Glomerular endothelial cell (primary cell): ENCODE measurements at places on chromosomes 12 and 14. TPM values are rescaled to one million over a fixed set of nuclear protein-coding genes. Genes with fewer than 3 reads are reported as not detected.

DNA sequence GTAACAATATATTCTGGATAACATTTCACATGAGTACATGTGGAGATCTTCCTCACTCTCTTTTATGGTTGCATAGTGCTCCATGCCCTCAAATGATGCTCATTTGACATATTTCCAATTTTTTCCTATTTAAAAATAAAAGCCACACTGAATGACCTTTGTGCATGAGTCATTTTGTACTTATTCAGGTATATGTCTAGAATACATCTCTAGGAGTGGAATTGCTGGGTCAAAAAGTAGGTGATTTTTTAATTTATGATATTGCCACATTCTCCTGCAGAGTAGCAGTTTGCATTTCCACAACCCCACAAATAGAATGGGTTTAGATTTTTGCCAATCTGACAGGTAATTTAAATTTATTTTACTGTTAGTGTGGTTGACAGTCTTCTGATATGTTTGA lies 104.8 kb downstream of the RPAP3 start:
- DNase-seq = no peak

DNA sequence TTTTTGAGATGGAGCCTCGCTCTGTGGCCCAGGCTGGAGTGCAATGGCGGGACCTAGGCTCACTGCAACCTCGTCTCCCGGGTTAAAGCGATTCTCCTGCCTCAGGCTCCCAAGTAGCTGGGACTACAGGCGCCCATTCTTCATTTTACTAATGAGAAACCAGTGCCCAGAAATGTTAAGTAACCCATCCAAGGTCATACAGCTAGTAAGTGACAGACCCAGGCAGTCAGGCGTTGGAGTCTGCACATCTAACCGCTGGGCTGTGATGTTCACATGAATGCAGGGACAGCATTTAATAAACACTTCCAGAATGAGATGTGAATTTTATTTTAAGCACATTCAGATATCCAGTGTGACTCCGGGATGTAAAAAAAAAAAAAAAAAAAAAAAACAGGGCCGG lies 1.3 kb upstream of the TRIP11 start:
- no peak for DNase-seq

DNA sequence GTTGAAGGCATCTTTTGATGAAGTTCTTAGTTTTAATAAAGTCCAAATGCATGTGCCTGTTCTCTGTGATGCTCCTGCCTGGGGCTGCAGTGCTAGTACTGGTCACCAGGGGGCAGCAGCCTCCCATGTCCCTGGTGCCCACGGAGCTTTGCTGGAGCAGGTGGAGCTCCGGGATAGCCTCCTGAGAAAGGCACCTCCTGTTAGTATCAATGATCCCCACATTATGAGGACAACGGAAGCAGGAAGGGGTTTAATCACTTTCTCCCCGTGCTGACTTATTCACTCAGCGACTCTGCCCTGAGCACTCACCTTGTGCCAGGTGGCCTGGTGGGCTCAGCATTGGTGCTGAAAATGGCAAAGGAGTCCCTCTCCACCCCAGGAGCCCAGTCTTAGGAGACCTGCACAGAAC lies 123.0 kb upstream of the PZP start:
- peak; percentile 9 for DNase-seq

DNA sequence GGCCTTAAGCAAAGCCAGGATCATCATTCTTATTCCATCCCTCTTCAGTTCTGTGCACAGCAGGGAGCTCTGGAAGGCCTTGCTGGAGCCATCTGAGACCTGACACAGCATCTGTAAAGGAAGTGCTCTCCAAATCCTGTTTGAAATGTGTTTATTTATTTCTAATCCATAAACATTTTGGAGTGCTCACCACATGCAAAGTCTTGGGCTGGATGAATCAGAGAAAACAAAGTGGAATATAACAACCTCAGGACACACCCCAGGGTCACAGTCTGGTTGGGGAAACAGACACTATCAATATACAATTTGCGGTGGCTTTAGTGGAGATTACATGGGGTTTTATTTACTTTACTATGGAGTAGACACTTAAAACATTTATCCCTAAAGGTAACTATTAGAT lies 54.3 kb downstream of the BMP4 start:
- DNase-seq = no peak

DNA sequence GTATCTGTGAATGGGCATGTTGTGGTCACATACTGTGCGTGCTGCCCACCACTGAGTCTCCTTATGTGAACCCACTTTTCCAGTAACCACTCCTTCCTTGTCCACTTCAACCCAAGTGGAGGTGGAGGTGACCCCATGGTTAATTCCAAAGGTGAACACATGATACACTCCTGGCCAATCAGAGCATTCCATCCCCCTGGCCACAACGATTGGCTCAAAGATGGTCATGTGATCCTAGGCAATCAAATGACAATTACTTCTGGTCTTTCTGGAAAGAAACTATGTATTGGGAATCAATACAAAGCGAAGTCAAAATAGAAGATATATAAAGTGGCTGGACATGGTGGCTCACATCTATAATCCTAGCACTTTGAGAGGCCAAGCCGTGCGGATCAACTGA lies 20.2 kb upstream of the CCDC60 start:
- DNase-seq = no peak

- no peak for DNase-seq
Measured at GRCh38 chr12:31477687-31478086, 113.2 kb downstream of the DENND5B start.

- DNase-seq = no peak
Measured at GRCh38 chr12:18926188-18926587, 188.3 kb downstream of the CAPZA3 start.

DNA sequence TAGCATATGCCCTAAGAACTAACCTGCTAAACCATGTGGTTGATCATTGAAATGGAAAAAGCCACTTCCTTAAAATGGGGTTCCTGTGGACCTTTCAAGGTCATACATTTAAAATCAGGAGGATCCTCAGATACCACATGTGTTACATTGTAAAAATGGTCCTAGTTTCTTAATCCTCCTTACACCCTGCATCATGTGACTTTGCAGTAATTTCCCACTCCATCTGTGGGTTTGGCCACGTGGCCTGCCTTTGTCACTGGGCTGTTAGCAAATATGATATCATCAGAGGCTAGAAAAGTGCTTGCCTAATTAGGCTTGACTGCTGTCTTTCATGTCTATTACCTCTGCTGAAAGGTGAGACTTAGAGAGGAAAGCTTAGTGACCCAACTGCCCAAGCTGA lies 70.7 kb downstream of the CMKLR1 start:
- DNase-seq = no peak

DNA sequence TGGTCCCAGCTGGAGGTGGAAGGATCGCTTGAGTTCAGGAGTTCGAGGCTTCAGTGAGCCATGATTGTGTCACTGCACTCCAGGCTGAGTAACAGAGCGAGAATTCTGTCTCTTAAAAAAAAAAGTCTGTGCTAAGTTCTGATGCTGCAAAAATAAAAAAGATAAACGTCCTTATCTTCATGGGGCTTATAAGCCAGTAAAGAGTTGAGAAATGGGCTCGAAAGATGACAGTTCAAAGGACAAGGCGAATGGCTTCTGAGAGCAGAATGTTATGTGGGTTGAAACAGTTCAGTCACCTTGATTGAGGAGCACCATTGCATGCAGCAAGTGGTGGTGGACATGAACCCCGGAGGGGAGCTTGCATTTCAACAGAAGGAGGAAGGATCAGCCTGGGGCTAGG lies 4.7 kb downstream of the TSPAN9 start:
- no peak for DNase-seq

GRCh38 chr12:89389755-89390661 lies 37.7 kb upstream of the DUSP6 start:
- DNase-seq = no peak

Gene AQP2
- not detected in 2 replicates for total RNA-seq

Gene FSCB
- not detected in 2 replicates for total RNA-seq

Gene TPPP2
- not detected in 2 replicates for total RNA-seq

Gene NEUROD4
- not detected in 2 replicates for total RNA-seq

Gene GPRC5D
- not detected in 2 replicates for total RNA-seq

Gene ENO2
- total RNA-seq = 18.1 and 18.4 TPM in 2 replicates
